Activated naive CD8-positive, alpha-beta T cell treated with anti-CD3 and anti-CD28 coated beads, Interleukin-2, amount 10 ng/mL, durations not matched to agents 7 days and 5 days (primary cell): ENCODE measurements at places on chromosomes 6 and 20. TPM values are rescaled to one million over a fixed set of nuclear protein-coding genes. Genes with fewer than 3 reads are reported as not detected.

- peaks cover 60% of the 10 kb centered on the region for H3K4me1 ChIP-seq
- peak; percentile 54 for DNase-seq
- peaks cover 45% of the 10 kb centered on the region for H3K36me3 ChIP-seq
Observed at GRCh38 chr6:6002005-6002847, 4.5 kb downstream of the NRN1 start.

DNA sequence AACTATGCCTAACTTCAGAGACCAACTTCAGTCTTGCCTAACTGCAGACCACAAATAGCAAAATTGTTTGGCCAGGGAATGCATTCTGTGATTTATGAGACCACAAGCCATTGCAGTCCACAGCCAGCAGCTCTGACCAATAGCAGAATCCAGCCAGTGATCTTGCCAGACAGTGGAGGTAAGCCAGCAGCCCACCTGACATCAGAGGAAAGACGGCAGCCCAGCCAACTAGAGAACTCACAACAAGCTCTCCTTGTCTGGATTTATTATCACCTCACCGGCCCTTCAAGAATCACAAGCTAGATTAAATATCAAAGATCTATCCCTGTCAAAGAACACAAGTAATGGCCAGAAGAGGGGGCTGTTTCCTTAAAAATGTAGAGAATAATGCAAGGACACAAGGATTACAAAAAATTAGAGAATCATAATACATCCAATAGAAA is 66.5 kb upstream of the SLC35F1 start:
- H3K36me3 ChIP-seq, result no peaks in the 10 kb centered on the region
- H3K4me3 ChIP-seq, result no peak overlapping the region
- no peaks in the 10 kb centered on the region for H3K4me1 ChIP-seq
- no peak overlapping the region for H3K27ac ChIP-seq
- DNase-seq, result no peak
- H3K27me3 ChIP-seq, result no peaks in the 10 kb centered on the region

DNA sequence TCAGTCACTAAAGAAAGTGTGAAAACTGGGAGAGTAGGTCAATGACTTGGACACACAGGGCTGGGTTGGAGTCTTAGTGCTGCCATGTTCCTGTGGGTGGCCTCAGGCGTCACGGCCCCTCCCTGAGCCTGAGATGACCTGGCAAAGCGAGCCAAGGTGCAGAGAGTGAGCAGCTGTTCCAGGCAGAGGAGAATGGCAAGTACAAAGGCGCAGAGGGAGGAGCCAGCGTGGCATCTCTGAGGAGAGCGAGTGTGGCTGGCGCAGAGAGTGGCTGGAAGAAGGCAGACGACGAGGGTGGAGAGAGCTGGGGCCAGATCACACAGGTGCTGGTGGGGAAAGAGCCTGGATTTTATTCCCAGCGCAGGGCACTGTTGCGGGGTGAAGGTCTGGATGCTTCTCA is 20.6 kb upstream of the CHMP4B start:
- no peak for DNase-seq
- no peaks in the 10 kb centered on the region for H3K27me3 ChIP-seq
- H3K4me1 ChIP-seq, result peaks cover 16% of the 10 kb centered on the region
- H3K27ac ChIP-seq, result peak overlapping the region; percentile 3

GRCh38 chr6:147604373-147604772 is 95.9 kb downstream of the SAMD5 start:
- DNase-seq, result no peak
- H3K27ac ChIP-seq, result no peak overlapping the region
- H3K4me1 ChIP-seq, result no peaks in the 10 kb centered on the region

- no peaks in the 10 kb centered on the region for H3K36me3 ChIP-seq
- no peak overlapping the region for H3K4me3 ChIP-seq
- H3K27ac ChIP-seq, result no peak overlapping the region
- no peaks in the 10 kb centered on the region for H3K27me3 ChIP-seq
Observed at GRCh38 chr6:45548657-45549515, 171.2 kb upstream of the SUPT3H start.

RNF39 gene
- not detected for total RNA-seq

DNA sequence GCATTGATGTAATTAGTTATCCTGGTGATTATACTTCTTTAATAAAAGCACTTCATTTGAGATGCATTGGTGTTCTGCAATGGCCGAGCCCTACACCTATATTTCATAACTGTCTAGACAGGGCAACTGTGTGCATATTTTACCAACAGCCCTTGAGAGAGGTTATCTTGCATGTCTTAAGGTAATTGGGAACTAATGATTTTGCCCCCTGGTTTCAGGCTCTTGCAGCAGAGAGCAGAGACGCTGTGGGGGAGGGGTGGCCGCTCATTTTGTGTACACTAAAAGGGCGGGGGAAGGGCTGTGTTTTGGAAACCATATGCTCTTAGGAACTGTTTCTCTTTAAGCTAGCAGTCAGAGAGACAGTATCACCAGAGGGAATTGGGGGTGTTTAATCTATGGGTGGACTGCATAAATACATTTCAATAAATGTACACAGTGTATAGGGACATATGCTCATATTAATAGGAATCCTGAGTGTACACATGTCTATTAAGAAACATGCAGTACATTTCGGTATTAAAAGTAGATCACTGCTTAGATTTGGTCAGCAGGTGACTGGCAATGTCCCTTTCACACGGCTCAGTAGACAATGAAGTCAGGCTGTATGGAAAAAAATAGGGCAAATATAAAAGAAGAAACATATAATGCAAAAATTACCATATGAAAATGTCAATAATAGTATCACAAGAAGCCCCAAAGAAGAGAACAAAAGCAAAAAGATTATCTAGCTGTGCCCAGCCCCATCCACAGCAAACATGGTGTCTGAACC is 402.9 kb upstream of the CITED2 start:
- H3K27ac ChIP-seq, result no peak overlapping the region
- DNase-seq, result no peak
- no peaks in the 10 kb centered on the region for H3K4me1 ChIP-seq
- H3K27me3 ChIP-seq, result no peaks in the 10 kb centered on the region
- no peak overlapping the region for H3K4me3 ChIP-seq
